Forelimb muscle (tissue), 1 donor: ENCODE measurements at places on chromosomes 7 and 10. TPM values are rescaled to one million over a fixed set of nuclear protein-coding genes. Genes with fewer than 3 reads are reported as not detected.

GRCh38 chr10:78747401-78748234 lies 321.1 kb upstream of the ZMIZ1 start:
- DNase-seq: no peak

- no peak for DNase-seq
Observed at GRCh38 chr7:67588631-67589030, 592.0 kb downstream of the TYW1 start.

The MSS51 gene
- polyA plus RNA-seq: 62.6 TPM

The LRIT1 gene
- polyA plus RNA-seq: not detected

The FGF8 gene
- 0.34 TPM for polyA plus RNA-seq

The GALNT17 gene
- 35.4 TPM for polyA plus RNA-seq

The SPDYE6 gene
- 5.3 TPM for polyA plus RNA-seq

GRCh38 chr7:126780993-126781392 lies 471.7 kb downstream of the GRM8 start:
- no peak for DNase-seq

DNA sequence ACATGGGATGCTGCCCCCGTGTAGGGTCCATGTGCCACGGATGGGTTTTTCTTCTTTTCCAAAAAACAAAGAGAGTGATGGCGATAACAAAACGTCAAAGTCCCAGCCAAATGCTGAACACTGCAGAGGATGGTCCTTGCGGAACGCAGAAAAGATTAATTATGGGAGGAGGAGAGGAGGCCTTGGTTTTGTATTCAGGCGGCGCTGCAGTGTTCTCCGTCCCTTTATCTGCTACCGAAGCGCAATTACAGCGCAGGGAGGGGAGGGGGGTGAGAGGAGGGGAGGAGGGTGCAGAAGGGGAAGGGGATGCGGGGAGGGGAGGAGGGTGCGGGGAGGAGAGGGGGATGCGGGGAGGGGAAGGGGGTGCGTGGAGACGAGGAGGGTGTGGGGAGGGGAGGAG lies 131.8 kb upstream of the PRKCQ start:
- DNase-seq: no peak

The C10orf95 gene
- not detected for polyA plus RNA-seq

DNA sequence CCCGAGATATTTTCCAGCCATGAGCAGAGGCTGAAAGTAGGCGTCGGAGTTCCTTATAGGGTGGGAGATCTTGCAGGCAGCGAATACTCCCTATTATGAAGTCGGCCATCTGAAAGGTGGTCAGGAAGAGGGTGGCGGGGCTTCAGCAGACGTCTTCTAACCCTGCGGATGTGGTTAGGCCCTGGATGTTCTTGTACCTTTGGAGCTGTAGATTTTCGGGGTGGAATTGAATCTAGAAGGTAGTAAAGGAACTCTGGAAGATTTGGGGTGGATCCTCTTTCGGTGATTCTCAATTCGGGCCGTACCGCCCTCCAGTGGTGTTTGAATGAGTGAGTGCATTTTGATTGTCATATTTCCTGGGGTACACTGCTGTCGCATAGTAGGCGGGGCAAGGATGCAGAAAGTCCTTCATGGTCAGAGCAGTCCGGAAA lies 635 bp downstream of the NUP205 start:
- DNase-seq: peak; percentile 43

DNA sequence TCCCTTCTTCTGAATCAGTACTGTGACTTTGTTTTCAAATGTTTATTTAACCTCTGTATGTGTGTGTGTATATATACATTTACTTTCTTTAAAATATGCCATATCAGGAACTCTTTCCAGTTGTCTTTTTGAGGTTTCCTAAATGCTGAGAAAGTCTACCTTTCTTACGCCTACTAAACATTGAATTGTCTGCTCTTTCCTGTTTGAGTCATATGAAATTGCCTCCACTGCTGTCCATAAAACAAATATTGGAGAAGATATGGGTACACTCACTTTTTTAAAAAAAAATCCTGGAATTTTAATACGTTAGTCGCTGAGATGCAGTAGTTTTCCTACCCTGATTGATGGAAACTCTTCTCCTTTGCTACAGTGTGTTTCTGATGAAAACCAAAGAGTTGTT lies 298.7 kb upstream of the TEX47 start:
- DNase-seq: no peak

DNA sequence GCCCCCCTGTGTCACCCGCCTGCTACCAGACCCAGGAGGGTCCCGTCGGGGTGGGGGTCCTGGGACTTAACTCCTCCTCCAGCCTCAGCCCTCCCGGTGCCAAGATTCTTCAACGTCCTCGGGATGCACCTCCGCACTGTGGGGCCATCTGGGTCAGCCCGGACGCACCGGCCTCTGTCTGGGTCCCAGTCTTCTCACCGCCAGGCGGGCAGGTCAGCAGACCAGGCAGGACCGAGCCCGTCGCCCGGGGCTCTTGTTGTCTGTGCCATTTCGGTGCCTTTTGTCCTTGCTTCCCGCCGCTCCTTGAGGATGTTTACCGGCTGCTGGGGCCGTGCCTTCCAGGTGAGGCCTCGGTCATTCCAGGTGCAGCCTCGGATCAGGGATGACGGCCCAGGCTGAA lies 32.1 kb upstream of the PSMG3 start:
- no peak for DNase-seq

The CYP2C19 gene
- polyA plus RNA-seq: not detected

GRCh38 chr10:3740157-3740871 lies 44.7 kb downstream of the KLF6 start:
- DNase-seq: no peak

The ZNF503 gene
- polyA plus RNA-seq: 10.8 TPM

The CRYGN gene
- not detected for polyA plus RNA-seq

The IFIT1B gene
- polyA plus RNA-seq: 0.53 TPM

The FUOM gene
- 4.5 TPM for polyA plus RNA-seq

The NUTM2E gene
- 0.59 TPM for polyA plus RNA-seq
